ENCODE measurements at places on chromosomes 4 and X. TPM values are rescaled to one million over a fixed set of nuclear protein-coding genes. Genes with fewer than 3 reads are reported as not detected.

The ENOPH1 gene
- 14.4 TPM for total RNA-seq

DNA sequence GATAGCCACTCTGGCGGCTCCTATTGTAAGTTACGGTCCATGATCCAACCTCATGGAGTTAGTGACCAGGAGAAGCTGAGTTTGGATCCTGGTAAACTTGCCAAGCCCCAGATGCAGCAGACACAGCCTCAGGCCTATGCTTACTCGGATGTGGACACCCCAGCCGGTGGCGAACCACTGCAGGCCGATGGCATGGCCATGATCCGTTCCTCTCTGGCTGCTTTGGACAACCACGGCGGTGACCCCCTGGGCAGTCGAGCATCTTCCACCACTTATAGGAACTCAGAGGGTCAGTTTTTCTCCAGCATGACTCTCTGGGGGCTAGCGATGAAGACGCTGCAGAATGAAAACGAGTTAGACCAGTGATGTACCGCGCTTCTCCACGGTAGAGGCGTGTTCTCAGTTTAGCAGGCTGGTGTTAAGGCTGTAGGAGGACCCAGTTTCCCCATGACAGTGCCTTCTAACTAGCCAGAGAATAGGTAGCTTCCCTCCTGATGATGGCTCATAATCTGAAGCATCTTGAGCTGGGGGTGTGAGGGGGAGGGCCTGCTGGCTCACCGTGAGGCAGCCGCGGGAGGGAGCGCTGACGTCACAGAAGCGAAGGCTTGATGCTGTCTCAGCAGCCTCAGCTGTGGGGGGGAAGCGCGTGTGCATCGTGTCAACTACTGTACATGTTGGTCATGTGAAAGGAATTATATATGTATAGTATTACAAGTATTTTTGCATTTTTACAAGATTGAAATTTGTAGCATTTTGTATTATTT, 31.1 kb downstream of the ZBTB49 start:
- no peak for DNase-seq

- no peak for DNase-seq
Measured at GRCh38 chr4:135672202-135672601, 1470.6 kb upstream of the PABPC4L start.

- DNase-seq: no peak
Measured at GRCh38 chr4:131137196-131137595, 2011.9 kb upstream of the PCDH10 start.

- DNase-seq: no peak
Measured at GRCh38 chr4:42787079-42787463, 105.4 kb upstream of the GRXCR1 start.
